Occipital lobe (tissue), 3 donors: ENCODE measurements at places on chromosomes 2 and 18. TPM values are rescaled to one million over a fixed set of nuclear protein-coding genes. Genes with fewer than 3 reads are reported as not detected.
A peak's percentile ranks its signal among the peaks of the same experiment; 100 is the strongest.

- peak; percentile 20 for DNase-seq
Measured at GRCh38 chr2:70647873-70648481, 94.4 kb upstream of the TGFA start.

The SGO2 gene
- total RNA-seq = 4.8 TPM

DNA sequence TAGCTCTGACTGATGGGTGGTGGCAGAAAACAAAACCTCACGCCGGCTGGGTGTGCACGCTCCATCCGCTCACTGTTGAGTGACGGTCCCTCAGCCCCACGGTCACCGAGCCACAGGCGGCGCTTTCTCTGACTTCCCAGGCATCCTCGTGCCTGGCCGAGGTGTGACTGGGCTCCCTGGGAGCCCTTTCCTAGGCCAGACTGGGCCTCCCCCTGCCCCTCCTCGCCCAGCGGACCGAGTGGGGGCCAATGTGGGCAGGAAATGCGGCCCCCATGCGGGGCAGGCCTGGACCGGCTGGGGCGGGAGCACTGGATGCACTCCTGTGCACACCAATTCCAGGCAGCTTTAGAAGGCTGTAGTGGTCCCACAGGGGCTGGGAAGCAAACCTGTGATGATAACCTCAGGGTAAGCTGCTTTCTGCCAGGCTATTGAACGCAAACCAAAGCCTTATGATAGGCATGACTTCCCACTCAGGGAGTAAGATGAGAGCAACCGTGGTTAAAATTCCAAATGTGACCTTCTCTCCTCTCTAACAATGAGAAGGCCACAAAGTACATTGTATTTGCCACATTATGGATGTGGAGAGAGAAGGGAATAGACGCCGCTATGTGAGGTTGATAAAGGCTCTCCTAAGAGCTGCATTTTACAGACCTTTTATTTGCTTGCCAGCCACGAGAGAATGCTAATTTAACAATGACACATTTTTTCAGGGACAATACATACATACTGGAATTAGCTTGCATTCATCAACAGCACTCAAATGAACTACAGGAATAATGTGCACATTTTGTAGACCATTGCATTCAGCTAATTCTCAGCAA, 83.9 kb upstream of the PGAP1 start:
- no peak for DNase-seq

GRCh38 chr18:11339188-11339775, 189.9 kb upstream of the PIEZO2 start:
- no peak for DNase-seq

The MBOAT2 gene
- 189 TPM for total RNA-seq

The VWC2L gene
- 20.9 TPM for total RNA-seq

GRCh38 chr18:41871229-41872000, 83.6 kb upstream of the PIK3C3 start:
- DNase-seq = no peak

- no peak for DNase-seq
Measured at GRCh38 chr18:28690836-28691495, 514.0 kb upstream of the CDH2 start.

The TLX2 gene
- not detected for total RNA-seq

The TUBA4B gene
- total RNA-seq = not detected

DNA sequence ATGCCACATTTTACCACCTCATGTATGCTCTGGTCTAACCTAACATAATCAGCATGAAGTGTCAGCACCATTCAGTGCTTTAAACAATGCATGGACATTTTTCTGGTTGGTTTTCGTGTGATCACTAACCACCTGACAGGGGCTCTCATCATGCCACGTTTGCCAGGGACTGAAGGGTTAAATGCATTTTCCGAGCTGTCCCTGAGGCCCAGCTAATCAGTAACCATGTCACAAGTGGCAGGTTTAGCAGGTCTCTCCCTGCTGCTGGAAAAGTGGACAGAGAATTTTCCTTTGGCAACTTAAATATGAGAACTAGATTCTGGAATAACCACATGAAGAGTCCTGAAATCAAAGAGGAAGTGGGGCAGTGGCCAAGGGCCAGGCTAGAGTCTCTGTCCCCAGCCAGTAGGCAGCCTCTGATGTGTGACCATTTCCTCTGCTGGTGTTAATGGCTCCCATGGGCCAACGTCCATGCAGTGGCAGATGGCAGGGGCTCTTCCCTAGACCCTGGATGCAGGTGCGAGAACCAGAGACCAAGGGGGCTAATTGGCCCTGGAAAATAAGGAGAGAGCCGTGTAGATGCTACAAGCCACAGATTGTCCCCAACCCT, 69.5 kb downstream of the TPGS2 start:
- DNase-seq = no peak

GRCh38 chr2:68742626-68743415, 8.2 kb downstream of the ARHGAP25 start:
- no peak for DNase-seq

GRCh38 chr18:6558446-6559156, 143.9 kb upstream of the L3MBTL4 start:
- no peak for DNase-seq

DNA sequence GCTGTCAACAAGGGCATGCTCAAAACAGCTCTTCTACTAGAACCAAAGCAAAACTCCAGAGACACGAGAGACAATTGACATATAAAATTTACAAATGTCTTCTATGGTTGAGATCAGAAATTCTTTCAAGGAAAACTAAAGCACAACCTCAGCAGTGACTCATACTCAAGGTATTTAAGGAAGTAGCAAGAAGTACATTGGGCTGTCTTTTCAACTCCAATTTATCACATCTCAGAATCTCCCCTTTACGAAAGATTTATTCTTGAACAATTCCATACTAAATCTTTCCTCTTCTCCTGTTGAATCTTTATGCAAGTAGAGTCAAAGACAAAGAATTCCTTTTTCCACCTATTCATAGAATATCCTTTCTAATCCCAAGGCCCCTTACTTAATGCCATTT, 324.0 kb downstream of the IRS1 start:
- no peak for DNase-seq

DNA sequence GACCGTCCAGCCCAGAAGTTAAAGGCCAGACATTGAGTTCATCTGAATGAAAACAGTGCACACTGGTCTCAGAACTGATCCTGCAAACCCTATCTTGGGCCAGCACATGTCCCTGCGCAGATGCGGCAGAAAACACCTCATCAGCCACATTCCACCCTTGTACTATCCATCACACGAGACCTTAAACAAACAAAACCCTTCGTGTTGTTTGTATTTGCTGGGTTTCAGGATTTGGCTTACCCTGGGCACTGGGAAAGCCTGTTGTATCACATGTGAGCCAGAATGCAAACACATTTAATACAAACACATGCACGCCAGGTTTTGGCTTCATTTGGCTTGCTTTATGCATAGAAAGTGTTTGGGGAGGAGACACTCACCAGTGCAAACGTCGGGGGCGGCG, 12.5 kb downstream of the WIPF1 start:
- no peak for DNase-seq

GRCh38 chr18:61531182-61531581, 198.0 kb downstream of the CDH20 start:
- peak; percentile 12 for DNase-seq

GRCh38 chr2:133666621-133667020, 98.4 kb upstream of the NCKAP5 start:
- DNase-seq = no peak

The AAK1 gene
- total RNA-seq = 37.7 TPM

The DLX1 gene
- total RNA-seq = 21.4 TPM

GRCh38 chr18:40821596-40822243, 1133.3 kb upstream of the PIK3C3 start:
- no peak for DNase-seq

DNA sequence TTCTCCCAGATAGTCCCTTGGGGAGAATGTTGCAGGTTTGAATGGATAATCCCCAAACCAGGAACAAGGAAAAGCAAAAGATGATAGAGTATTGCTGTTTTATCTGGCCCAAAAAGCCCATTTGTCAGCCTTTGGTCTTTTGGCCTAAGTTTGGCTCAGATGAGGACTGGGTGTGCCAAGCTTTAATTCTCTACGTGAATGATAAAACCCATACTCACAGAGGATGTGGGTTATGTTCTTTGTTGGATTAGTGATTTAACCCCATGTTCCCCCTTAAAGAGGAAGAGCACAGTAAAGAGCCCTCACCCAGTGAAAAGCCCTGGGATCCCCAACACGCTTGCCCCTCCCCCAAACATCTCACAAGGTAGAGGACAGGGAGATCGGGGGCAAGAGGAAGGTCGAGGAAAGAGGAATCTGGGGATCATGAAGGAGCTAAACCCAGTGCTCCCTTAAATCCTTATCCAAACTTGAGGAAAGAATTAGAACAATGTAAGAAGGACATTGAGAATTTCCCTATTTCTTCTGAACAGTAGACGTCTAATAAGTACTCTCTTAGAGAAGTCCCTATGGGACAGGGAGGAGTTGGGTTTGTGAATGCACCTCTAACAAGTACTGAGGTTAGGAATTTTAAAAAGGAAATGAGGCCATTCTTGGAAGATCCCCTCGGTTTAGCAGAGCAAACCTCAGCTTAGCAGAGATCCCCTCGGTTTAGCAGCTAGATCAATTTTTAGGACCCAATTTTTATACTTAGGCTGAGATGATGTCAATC, 105.0 kb downstream of the HIBCH start:
- DNase-seq = no peak

DNA sequence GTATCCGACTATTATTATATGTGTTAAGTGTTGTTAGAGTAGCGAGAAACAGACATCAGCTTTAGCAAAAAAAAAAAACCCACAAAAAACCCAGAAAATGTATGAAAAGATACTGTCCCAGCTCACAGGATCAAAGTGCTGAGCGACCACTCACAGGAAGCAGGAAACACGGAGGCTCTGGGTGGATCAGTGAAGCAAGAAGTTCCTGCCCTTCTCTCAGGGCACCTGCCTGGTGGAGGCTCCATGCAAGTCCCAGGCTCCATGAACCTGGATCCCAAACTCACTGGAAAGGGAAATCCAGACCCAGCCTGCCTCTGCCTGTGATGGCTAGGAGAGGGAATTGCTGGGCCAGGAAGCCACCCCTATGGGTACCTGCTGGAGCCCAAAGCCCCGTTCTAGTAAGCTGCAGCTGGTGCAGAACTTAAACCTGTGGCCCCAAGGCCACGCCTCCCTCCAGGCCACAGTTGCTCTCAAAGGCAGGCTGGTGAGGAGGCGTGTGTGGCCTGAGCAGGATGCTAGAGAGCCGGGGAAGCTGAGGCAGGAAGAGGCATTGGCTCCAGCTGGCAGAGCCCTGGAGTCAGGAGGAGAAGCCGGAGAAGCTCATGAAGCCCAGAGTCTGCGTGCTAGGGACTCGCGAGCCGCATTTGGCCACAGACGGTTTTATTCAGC, 63.5 kb upstream of the TAF1B start:
- no peak for DNase-seq

DNA sequence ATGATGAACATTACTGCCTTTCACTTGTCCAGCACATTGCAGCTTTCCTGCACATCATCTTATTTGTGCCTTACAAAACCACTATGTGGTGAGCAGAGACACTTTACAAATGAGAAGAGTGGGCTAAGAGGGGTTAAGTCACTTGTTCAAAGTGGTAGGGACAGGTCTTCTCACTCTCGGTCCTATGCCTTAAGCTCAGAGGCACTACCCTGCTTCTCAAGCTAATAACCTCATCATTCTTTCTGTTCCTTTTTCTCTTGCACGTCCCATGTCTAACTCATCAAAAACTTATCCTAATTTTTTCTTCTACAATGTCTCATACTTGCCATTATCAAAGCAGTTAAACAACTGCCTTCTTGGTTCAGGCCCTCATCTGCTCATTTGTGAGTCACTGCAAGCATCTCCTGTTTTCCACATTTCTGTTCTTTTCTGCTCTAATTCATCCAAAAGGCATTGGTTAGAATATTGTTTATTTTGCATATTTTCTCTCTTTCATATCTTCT, 21.9 kb upstream of the NCOA1 start:
- DNase-seq = no peak

DNA sequence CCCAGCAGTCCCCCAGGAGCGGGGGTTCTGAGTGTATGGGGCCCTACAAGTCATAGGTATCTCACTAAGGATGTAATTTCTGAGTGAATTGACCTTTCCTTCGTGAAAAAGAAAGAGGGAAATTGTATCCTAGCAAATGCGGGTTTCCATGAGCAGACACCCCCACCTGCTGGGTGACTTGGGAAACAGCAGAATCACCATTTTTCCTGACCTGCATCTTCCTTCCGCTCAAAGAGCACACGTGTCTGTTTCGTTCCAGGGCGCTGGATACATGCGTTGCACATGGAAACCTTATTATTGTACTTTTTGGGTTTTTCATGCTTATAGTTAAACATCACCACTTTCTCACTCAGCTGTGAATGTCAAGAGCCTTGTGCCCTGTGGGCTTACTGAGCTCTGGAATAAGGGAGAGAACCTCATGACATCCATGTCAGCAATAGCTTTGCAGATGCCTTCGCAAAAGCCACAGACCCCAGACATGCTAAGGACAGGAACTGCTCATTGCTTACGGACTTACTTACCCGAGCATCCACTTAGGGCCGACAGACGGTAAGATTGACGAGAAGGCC, 132.8 kb downstream of the TPO start:
- DNase-seq = peak; percentile 27

DNA sequence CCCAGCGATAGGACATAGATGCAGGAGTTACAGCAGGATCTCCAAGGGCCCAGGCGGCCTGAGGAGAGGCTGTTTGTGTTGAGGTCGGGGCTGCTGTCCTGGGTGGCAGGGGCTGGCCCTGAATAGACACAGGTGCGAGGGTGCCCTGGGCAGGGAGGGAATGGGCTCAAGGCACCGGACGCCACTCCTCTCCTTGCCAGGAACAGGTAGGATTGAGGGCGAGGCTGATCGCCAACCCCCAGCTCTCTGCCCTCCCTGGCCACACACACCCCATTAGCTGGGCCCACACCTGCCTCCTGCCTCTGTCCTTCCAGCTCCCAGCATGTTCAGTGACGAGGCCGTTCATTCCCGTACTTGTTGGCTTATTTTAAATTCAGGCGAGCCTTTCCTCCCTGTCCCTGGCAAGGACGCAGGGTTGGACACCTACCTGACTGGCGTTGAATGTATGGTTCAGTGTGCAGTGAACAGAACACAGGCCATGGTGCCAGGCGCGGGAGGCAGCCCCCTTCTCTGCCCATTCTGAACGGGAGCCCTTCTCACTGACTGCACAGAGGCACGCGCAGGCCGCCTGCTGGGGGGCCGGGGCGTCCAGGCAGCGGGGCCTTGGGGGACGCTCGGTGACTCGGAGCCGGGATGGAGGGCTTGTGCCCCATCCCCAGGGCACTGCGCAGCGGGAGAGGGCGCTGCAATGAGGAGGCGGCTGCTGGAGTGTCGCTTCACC, 41.3 kb upstream of the SNED1 start:
- DNase-seq = no peak

- DNase-seq = no peak
Measured at GRCh38 chr18:64986906-64987495, 763.8 kb upstream of the CDH7 start.

GRCh38 chr2:170598067-170598395, 117.1 kb upstream of the SP5 start:
- DNase-seq = no peak

The HOXD9 gene
- not detected for total RNA-seq
